ENCODE measurements at places on chromosomes 5 and 9.

DNA sequence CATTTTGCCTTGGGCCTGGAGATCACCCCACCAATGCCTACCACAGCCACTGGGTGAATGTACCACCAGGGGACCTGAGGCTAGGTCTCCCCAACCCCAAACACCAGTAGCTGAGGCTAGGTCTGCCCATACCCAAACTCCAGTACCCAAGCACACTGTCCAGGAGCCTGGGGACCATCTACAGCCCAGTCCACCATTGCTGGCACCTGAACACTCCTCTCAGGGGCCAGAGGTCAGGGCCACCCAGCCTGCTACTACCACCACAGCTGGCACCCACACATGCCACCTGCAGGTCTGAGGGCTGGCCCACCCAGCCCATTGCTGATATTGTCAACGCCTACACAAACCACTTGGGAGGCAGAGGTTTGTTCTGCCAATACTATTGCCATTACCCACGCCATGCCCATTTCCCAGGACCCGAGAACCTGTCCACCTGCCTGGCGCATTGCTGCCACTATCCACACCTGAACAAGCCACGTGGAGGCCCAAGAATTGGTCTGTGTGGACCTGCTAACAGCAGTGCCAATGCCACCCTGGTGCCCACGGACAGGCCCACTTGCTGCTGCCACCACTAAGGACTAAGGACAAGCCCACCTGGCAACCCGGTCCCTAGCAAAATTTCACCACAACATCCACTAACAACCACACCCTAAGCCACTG is 59.2 kb downstream of the ZDHHC21 start:
- DNase-seq, result no peak

DNA sequence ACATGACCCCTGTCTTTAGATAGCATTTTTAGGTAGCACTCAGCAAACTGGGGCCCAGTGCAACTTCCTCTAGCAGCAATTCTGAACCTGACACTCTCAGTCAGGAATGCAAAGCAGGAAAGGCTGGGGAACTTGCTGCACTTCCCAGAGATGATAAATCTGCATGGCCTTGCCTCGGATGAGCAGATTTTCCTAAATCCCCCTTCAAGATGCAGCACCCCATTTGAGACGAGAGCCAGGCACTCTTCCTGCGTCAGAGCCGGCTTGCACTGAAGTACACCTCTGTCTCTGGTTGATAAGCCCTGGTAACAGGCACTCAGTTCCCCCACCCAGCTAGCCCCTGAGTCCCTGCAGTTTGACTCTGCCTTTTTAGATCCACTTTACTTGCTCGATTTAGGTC is 296.7 kb upstream of the PANK3 start:
- DNase-seq, result no peak

DNA sequence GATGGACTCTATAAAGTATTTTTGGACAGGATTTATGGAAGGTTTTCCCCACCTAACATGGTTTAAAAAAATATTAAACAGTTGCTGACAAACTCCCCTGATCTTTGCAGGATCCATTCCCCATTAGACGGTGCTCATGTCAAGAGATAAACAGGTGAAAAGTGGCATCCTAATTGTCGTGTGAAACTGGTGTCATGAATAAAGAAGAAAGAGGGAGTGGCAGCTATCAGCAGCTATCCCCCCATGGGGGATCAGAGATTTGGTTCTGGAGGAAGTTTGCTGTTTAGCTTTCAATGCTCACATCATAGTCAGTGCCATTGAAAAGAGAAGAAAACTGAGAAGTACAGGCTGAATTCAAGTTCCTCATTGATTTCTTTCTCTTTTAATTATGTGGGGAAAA is 329.3 kb upstream of the BRINP1 start:
- no peak for DNase-seq

DNA sequence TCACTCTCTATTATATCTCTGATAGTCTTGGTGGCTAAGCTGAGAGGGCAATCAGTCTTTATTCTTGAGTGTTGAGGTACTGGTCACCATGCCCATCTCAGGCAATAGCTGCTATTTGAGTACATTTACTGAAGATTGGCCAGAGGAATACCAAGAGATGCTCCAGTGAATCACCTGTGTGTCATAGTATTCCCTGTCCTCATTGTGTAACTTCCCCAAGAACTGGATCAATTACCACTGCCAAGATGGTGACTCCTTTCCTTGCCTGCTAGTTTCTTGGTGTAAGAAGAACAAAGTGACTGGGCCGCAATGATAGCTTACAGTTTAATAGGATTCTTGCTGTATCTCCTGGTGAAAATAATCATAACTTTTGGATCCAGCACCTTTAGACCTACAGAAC is 418.7 kb upstream of the KIF2A start:
- no peak for DNase-seq

GRCh38 chr5:92064993-92065392 is 681.9 kb upstream of the ARRDC3 start:
- DNase-seq, result no peak

DNA sequence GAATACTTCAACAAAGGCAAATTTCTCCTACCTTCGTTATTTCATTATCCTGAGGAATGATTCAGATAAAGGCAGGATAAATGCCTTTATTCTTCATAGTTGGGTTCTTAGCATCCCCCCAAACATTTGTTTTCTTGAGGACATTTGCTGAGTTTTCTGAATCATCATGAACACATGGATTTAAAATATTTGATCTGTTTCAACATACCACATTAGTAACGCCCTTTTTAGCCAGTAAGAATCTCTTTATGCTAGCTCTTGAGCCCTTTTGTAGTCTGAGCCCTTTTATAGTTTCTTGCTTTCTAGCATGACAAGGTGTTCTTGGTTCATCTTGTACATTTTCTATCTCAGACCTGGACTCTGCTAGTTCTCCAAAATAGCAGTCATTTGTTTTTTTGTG is 27.9 kb downstream of the SKIC3 start:
- no peak for DNase-seq

DNA sequence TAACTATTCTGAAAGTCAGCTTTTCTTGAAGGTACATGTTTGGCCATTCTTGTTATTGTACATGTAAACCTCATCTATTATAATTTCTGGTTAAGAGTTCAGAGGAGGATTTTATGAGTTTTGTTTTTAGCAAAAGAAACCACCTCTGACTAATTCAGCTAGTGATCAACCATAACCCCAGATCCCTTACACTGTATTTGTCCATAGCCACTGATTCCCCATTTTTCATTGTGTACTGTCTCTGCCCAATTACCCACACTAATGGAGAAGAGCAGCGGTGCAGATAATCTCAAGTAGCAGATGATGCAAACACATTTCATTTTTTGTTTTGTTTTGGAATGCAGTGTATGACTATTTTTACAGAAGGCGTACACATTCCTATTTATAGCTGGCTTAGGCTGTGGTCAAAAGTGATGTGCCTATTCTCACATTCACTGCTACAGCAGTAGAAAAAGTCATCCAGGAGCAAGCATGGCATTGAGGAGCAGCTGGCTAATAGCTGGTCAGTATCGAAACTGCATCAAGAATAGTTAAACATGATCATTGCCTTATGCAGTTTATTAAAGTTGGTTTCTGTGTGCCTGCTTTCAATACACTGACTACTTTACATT is 988.3 kb downstream of the DTWD2 start:
- no peak for DNase-seq

GRCh38 chr5:82847562-82847961 is 229.6 kb downstream of the TMEM167A start:
- DNase-seq, result no peak

- no peak for DNase-seq
These were observed 24.1 kb downstream of the CARTPT start for GRCh38 chr5:71743155-71743554.

GRCh38 chr9:21967702-21968101 is 26.5 kb downstream of the CDKN2A start:
- DNase-seq, result no peak

- DNase-seq, result no peak
These were observed 274.5 kb downstream of the GADD45G start for GRCh38 chr9:89879276-89879675.

All from hypothalamus (tissue), 51 donors.